ENCODE measurements at places on chromosomes 13 and 19. TPM values are rescaled to one million over a fixed set of nuclear protein-coding genes. Genes with fewer than 3 reads are reported as not detected.

PRR19 gene
- total RNA-seq, result 0.18 TPM

PLVAP gene
- 7.5 TPM for total RNA-seq

SH2D3A gene
- total RNA-seq, result not detected

ZNF284 gene
- 1.6 TPM for total RNA-seq

SIAH3 gene
- 0.08 TPM for total RNA-seq

ZNF541 gene
- total RNA-seq, result 0.70 TPM

GRCh38 chr13:76250211-76250610 is 614.1 kb downstream of the LMO7 start:
- DNase-seq, result no peak

- no peak for DNase-seq
Measured at GRCh38 chr13:23623394-23623793, 53.2 kb downstream of the TNFRSF19 start.

GRCh38 chr19:45739498-45740439 is 6.5 kb downstream of the MEIOSIN start:
- DNase-seq, result no peak

- DNase-seq, result peak; percentile 28
Measured at GRCh38 chr19:9885077-9885552, 50.0 kb downstream of the PIN1 start.

DNA sequence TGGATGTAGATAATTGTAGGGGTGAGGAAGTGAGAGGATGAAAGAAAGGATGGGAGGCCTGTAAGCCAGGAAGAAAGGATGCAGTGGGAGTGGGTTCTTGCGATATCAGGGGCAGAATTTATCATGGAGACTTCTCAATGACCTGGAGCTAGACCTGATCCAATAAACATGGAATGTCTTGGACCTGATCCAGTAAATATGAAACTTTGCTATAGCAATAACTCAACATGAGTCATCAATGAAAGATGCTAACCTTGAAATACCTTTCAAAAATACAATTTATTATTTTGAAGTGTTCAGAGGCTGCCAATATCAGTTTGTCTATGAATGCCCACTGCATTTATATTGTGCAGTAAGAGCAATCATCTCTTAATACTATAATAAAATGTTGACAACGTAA is 279.5 kb downstream of the POU4F1 start:
- DNase-seq, result no peak

GRCh38 chr13:20411638-20412342 is 113.9 kb downstream of the CRYL1 start:
- no peak for DNase-seq

DNA sequence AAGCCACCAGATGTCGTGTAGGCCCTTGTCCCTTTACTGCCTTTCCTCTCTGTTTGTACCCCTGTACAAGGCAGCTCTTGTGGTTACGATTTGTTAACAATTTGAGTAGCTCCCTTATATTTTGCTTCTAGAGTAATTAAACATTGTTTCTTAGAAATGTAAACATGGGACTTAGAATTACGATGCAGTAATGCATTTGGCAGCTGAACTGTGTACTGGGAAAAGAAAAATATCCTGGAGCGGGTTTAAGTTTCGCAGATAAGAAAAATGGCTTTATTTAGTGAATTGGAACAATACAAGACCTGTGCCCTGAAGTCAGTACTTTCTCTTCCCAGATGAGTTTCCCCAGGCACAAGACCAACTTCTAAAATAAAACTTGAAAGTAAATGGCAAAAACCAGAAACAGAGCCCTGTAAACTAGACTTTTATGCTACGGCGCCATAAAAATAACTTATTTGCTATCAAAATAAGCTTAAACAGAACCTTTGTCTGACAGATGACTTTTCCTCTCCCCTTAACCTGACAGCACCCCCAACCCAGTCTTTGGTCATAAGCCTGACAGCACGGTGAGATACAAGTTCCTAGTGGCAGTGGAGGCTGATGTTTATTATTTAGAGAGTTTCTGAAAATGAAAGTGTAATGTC is 63.0 kb downstream of the LRCH1 start:
- no peak for DNase-seq

GRCh38 chr13:51154029-51154555 is 43.0 kb upstream of the C13orf42 start:
- no peak for DNase-seq

GRCh38 chr19:48925240-48925843 is 8.2 kb upstream of the DHDH start:
- no peak for DNase-seq

DNA sequence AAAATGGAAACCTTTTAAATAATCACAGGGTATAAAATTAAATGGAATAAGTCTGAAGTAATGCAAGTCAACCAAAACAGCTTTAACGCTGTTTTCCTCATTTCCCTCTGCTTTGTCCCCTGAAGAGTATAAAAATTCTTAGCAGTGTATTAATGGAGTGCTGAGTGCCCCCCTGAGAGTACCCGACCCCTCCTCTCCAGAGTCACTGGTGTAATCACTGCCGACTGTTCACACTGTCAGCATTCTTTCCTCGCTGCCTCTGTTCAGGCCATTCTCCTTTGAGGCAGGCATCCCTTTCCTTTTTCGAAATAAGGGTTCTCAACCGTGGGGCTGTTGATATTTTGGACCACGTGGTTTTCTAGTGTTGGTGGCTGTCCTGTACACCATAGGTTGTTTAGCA is 146.9 kb upstream of the SLC10A2 start:
- DNase-seq, result no peak

GRCh38 chr13:89496478-89496877 is 1825.3 kb downstream of the SLITRK5 start:
- no peak for DNase-seq

GRCh38 chr13:111099290-111099689 is 15.8 kb upstream of the ARHGEF7 start:
- no peak for DNase-seq

- no peak for DNase-seq
Measured at GRCh38 chr13:59774491-59774971, 389.2 kb downstream of the DIAPH3 start.

GRCh38 chr19:15354566-15355296 is 22.4 kb upstream of the BRD4 start:
- no peak for DNase-seq

DNA sequence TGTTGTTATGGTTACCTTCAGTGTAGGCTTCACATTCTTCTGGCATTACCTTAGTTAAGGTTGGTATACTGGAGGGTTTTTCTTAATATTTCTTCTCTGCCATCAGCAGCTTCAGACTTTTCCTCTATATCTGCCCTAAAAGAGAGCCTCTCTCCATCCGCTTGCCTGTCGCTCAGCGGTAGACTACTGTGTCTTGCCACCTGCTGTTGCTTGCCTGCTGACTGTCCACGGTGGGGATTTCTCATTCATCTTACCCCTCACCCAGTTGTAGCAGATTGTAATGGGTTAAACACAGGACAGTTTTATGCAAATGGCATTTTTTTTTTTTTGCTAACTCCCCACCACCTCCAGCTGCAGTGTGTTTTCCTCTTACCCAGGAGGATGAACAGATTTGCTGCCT is 577.2 kb downstream of the SLITRK5 start:
- no peak for DNase-seq

All from heart right ventricle (tissue), 16 donors.